NCI-H510A treated with DMSO at 0.1 percent for 48 hours (cell line): ENCODE measurements at places on chromosomes 4 and X.

DNA sequence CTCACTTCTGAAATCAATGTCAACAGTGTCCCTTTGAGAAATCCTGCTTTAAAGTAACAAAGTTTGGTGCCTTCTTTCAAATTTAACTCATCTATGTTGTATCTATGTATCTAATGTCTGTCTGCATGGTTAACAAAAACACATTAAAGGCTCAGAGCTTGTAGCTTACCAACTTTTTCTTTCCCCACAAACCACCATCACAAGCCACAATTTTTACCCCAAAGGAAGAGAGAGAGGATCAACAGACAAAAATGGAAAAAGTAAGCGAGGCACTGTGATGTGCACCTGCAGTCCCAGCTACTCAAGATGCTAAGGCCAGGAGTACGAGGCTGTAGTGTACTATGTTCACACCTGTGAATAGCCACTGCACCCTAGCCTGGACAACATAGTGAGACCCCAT lies 17.2 kb downstream of the ATRX start:
- no peak for DNase-seq

DNA sequence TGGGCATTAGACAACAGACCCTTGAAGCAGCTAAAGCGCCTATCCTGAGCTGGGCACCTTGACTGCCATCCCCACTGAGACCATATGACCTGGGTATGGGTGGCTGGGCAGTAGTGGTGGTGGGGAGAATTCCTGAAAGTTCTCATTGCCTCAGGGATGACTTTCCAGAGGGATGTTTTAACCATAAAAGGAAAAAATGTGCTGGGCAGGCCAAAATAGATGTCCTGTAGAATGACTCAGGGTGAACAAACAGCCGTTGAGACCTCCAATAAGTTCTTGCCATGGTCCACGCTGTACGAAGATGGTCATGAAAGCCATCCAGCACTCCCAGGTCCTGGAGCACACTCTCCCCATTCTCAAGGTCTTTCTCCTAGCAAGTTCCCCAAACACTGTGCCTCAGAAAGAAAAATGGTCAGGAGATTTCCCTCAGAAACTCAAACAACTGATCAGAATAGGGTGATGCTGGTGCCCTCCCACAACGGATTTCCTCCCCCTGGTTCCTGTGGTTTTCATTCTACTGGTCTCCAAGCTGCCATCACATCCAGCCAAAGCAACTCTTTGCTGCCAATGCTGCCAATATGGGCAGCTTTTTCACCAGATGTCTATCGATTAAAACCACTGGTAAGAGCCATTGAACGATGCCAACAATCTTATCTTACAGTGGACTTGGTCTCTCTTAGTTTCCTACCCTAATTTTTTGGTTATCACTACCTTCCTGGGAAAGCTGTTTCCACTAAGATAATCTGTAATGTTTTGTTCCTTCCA lies 11.2 kb downstream of the CDKN2AIP start:
- DNase-seq: no peak

DNA sequence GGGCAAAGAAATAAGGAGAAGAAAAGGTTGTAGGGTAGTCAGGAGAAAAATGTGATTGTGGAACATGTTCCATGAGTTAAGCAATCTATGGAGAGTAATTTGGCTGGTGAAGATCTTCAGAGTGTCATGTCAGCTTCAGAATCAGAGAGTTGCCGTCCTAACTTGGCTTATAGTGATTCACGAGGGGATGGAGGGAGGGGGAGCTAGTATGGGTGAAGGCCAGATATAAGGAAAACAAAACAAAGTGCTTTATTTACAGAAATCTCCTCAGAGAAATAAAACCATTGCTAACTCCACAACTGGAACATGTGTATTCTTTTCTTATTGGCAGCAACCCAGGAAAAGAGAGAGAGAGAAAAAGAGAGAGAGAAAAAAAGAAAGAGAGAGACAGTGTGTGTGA lies 256.5 kb upstream of the NRK start:
- DNase-seq: no peak

DNA sequence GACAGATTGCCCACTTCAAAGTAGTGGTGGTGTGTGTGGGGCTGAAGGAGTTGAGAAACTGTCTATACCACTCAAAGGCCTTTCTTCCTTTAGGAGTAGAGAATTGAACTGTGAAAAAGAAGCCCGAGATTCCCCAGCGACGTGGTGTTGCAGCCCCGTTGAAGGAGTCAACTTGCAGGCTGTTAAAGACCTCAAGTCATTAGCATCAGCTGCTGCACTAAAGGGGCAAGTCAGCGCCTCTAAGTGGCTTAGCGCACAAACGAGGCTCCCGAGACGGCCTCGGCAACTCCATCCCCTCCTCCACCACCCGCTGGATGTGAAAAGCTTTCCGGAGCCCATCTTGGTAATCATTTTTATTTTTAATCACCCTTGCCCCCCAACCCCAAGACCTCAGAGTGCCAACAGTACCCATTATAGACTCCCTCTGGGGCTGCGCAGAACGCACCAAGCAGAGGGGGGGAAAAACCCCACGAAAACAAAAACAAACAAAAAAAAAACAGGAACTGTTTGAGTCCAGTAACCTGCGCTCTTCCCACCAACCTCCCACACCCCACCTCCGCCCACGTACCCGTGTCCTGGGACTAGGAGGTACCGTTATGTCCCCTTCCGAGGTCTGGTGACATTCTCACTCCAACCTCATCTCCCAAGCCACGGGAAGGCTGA lies 913 bp upstream of the PRDM8 start:
- DNase-seq: no peak

- DNase-seq: no peak
Observed at GRCh38 chr4:187332141-187332540, 608.5 kb upstream of the FAT1 start.
